Stimulated activated CD8-positive, alpha-beta memory T cell treated with anti-CD3 and anti-CD28 coated beads, Interleukin-4, amount 100 ng/mL, for 48 hours (primary cell): ENCODE measurements at places on chromosomes 11 and 22.

- DNase-seq = no peak
Observed at GRCh38 chr11:84234011-84234410, 947.8 kb upstream of the CCDC90B start.

DNA sequence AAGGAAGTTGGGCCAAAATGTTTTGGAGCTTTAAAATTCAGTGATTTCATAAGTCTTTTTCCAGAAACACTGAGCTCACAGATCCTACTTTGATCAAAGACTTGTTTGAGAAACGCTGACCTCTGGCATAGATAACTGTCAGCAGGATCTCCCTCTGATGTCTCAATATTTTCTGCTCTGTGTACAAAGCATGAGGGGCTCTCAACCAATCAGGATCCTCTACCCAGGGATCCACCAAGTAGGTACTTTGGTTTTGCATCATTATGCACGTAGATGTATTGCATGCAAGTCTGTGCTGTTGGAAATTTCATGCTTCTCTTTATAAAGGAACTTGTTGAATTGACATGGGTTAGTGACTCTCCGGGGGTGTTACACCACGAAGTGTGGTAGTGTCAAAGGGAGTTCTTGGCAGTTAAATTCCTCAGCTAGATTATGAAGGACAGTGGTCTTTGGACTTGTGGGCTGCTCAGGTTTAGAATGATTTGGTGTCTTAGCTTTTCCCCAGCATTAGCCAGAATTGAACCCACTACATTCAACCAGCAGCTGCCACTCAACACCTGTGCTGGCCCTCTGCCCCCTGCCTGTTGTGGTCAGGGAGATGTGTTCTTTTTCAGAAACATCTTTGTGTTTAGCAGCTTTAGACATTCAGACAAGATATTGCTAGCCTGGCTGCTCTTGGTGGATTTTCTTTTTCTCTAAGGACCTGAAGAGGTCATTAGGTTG lies 1.7 kb upstream of the DIXDC1 start:
- DNase-seq = peak; percentile 33

- DNase-seq = no peak
Observed at GRCh38 chr11:2766166-2766565, 66.4 kb upstream of the KCNQ1OT1 start.

DNA sequence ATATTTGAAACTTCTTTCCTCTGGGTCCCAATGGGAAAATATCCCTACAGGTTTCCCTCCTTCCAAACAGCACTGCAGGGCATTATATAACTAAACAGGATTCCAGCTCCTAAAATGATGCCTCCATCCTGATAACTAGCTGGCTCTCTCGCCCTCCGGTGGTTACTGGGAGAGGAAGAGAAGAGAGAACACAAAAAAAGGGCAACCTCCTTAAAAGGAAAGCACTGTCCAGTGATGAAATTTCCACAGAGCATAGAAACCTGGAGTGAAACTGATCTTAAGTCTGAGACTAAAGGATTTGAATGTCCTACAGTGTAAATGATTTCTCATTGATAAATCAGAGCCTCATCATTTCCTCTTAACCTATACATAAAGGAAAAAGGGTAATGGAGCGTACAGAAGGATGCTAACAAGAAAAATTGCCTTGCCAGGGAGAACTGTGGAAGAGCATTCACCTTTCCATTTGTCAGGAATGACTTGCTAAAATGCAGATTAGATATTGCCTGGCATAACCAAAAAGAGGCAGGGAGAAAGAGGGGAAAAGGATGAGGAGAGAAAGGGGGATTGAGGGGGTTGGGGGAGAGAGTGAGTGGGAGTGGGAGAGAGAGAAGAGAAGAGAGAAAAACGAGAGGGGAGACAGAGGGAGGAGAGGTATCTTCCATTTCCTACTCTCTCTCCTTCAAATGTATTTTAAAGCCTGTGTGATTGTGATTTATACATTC lies 121.3 kb downstream of the APOL5 start:
- DNase-seq = no peak

DNA sequence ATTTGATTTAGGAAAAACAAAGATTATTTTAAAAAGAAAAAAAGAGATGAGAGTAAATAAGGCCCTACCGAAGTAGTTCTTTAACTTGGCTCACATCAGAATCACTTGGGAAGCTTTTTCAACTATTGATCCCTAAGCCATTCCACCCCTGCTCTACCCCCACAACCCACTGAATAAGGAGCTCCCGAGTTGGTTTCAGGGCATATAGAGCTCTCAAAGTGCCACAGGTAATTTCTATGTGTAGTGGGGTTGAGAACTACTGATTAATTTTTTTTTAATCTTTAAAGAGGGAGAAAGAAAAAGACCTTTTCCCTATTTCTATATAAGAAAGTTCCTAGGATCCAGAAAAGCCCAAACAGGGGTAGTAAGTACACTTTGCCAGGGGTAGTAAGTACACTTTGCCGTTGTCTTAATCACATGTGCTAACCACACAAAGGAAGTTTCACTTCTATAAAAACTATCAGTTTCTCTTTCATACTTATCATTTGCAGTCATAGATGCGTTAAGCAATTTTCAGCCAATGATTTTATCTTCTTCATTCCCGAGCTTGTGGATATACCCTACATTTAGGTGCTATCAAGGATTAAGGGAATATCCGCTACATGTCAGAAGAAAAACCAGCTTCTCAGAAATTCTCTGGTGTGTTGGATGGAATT lies 108.4 kb upstream of the ZC3H12C start:
- no peak for DNase-seq

GRCh38 chr11:122145715-122146274 lies 29.8 kb upstream of the BLID start:
- DNase-seq = no peak

DNA sequence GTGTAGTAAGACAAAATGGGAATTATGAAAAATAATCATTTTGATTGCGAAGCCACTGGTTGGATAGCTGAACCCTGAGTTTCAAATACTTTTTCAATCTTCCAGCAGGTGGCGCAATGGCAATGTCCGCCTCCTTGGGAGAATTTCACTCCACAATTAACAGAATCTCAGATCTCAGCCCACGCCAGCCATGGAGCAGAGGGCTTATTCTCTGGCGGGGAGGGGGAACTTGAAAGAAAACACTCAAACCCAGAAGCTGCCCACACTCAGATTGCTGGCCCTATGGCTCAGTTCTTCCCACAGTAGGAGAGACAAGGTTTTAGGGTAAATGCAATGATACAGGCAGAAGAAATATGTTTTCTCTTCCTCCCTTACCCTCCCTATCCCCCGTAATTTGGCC lies 38.7 kb upstream of the RCN1 start:
- DNase-seq = peak; percentile 72

DNA sequence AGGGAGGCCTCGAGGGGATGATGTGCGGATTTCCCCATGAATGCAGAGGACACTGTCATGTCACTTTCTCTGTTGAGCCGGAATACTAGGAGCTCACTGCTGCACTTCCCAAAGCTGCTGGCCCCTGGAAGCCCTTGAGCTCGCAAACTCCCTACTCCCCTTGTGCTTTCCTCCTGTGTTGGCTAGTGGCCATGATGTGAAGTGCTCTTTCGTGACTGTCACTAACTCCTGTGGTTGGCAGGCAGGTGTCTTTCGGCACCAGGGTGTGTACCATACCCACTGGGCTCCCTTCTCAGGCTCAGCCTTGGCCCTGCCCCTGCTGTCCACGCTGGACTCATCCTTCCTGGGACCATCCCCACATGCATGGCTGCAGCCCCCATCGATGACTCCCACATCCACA lies 86.2 kb downstream of the BTBD10 start:
- no peak for DNase-seq

GRCh38 chr22:22818202-22818538 lies 69.4 kb upstream of the IGLL5 start:
- DNase-seq = no peak

- DNase-seq = no peak
Observed at GRCh38 chr11:75004215-75004614, 15.5 kb downstream of the NEU3 start.

- no peak for DNase-seq
Observed at GRCh38 chr11:103380031-103380430, 270.8 kb downstream of the DYNC2H1 start.

- DNase-seq = no peak
Observed at GRCh38 chr11:92738276-92738675, 231.2 kb upstream of the MTNR1B start.

DNA sequence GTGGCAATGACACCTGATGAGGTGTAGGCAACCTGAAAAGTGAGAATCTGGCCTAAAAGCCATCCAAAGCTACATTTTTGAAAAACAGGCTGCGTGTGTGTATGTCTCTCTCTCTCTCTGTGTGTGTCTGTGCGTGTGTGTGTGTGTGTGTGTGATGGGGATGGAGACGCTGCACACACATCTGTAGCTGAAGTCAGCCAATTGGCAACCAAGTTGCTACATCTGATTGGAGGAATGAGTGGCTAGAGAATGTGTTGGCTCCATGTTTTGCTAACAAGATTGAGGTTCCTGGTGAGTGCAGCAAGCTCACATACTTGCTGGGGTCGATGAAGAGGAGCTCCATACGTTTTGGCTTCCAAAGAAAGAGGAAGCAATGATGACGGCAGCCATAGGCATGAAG lies 311.4 kb upstream of the NCAM1 start:
- DNase-seq = no peak
